ENCODE measurements at places on chromosomes 4 and X.
A peak's percentile ranks its signal among the peaks of the same experiment; 100 is the strongest.

GRCh38 chr4:110197529-110198042 lies 829 bp downstream of the ELOVL6 start:
- H3K27me3 ChIP-seq, result no peaks in the 10 kb centered on the region
- peak; percentile 32 for DNase-seq
- H3K36me3 ChIP-seq, result no peaks in the 10 kb centered on the region
- H3K27ac ChIP-seq, result peak overlapping the region; percentile 74
- H3K4me1 ChIP-seq, result peaks cover 27% of the 10 kb centered on the region
- H3K4me3 ChIP-seq, result peak overlapping the region; percentile 80

- no peaks in the 10 kb centered on the region for H3K36me3 ChIP-seq
- no peak overlapping the region for H3K4me3 ChIP-seq
- DNase-seq, result no peak
- no peak overlapping the region for H3K27ac ChIP-seq
- no peaks in the 10 kb centered on the region for H3K4me1 ChIP-seq
- no peaks in the 10 kb centered on the region for H3K27me3 ChIP-seq
Observed at GRCh38 chr4:47065051-47065481, 33.7 kb downstream of the GABRB1 start.

GRCh38 chr4:122960611-122961000 lies 38.2 kb upstream of the NUDT6 start:
- DNase-seq, result no peak
- H3K27ac ChIP-seq, result no peak overlapping the region
- H3K4me1 ChIP-seq, result no peaks in the 10 kb centered on the region
- no peaks in the 10 kb centered on the region for H3K36me3 ChIP-seq

- no peak overlapping the region for H3K4me3 ChIP-seq
- H3K27me3 ChIP-seq, result no peaks in the 10 kb centered on the region
- H3K36me3 ChIP-seq, result no peaks in the 10 kb centered on the region
- H3K27ac ChIP-seq, result no peak overlapping the region
Observed at GRCh38 chrX:6667048-6667768, 132.3 kb upstream of the VCX3A start.

GRCh38 chrX:150696331-150696730 lies 3.1 kb downstream of the MTMR1 start:
- H3K27me3 ChIP-seq, result no peaks in the 10 kb centered on the region
- DNase-seq, result no peak
- H3K4me3 ChIP-seq, result no peak overlapping the region
- no peak overlapping the region for H3K27ac ChIP-seq
- H3K4me1 ChIP-seq, result peaks cover 63% of the 10 kb centered on the region

DNA sequence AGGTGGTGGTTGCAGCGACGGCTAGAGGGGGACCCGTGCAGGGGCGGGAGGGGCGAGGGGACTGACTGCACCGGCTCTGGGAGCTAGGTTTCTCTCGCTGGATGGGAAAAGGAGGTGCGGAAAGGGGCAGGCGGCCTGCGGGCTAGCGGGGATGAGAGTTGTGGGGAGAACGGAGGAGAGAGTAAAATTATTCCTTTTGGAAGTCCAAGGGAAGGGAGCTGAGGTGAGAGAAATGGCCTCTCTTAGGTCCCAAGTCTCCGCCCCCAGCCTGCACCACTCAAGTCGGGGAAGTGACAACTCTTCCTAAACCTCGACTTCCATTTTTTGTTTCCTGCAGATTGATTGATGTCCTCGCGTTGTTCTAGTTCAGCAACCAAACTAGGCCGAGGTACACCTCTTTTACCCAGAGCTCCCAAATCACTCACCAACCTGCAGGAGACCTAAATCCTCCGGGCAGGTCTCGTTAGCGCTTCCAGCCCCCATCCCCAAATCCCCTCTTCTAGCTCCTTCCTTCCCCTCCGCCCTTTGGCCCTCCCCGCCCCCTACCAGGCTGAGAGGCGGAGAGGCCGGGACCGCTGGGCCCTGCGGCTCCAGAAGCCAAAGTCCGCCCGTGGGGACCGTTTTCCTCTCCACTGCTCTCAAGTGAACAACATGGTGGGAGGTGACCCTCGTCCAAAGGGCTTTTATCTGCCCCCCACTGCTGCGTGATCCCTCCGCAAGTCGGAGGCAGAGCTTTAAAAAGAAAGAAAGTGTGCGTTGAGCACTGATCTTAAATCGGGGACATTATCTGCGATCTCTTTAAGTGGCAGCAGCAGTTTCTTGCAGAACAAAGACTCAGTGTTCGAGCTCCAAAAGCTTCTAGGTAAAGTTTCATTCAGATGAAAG lies 7.3 kb downstream of the PITX2 start:
- H3K27ac ChIP-seq, result no peak overlapping the region
- peaks cover 7% of the 10 kb centered on the region for H3K4me1 ChIP-seq
- H3K27me3 ChIP-seq, result peaks cover 71% of the 10 kb centered on the region
- H3K36me3 ChIP-seq, result no peaks in the 10 kb centered on the region
- H3K4me3 ChIP-seq, result no peak overlapping the region

GRCh38 chr4:53852343-53852742 lies 212.1 kb downstream of the CHIC2 start:
- H3K4me3 ChIP-seq, result no peak overlapping the region
- no peak overlapping the region for H3K27ac ChIP-seq
- H3K4me1 ChIP-seq, result no peaks in the 10 kb centered on the region
- no peaks in the 10 kb centered on the region for H3K36me3 ChIP-seq

GRCh38 chr4:102832105-102832504 lies 4.8 kb upstream of the UBE2D3 start:
- no peak overlapping the region for H3K4me3 ChIP-seq
- DNase-seq, result no peak
- peaks cover 13% of the 10 kb centered on the region for H3K4me1 ChIP-seq
- no peak overlapping the region for H3K27ac ChIP-seq
- H3K27me3 ChIP-seq, result no peaks in the 10 kb centered on the region
